CD14-positive monocyte (primary cell): ENCODE measurements at places on chromosomes 6 and 20.
A peak's percentile ranks its signal among the peaks of the same experiment; 100 is the strongest.

- no peaks in the 10 kb centered on the region for H3K36me3 ChIP-seq
- no peaks in the 10 kb centered on the region for H3K4me1 ChIP-seq
- no peak overlapping the region for H3K27ac ChIP-seq
- no peaks in the 10 kb centered on the region for H3K27me3 ChIP-seq
- H3K4me3 ChIP-seq: no peak overlapping the region
Measured at GRCh38 chr6:104409913-104410312, 449.8 kb downstream of the HACE1 start.

DNA sequence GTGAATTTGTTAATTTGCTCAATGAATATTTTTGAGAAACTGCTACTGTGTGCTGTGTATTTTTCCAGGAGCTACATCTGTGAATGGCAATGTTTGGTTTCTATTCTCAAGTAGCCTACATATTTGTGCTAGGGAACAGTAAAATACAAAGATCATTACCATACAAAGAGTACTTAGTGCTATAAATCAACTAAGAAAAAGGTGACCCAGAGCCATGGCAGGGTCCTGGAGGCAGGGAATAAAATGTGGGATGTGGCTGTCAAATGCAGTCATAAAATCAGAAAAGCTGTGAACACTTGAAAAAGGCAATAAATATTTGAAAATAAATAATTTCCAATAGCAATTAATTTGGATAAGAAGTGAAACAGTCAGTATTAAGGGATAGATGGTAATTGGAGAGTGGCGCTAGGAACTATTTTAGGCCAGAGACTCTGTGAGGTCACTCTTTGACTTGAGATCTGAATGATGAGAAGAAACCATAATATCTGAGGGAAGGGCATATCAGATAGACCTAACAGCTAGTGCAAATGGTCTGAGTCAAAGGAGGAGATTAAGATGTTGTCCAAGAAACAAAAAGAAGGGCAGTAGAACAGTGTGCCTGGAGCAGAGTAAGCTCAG is 98.8 kb downstream of the MANEA start:
- H3K4me3 ChIP-seq: no peak overlapping the region
- H3K27me3 ChIP-seq: no peaks in the 10 kb centered on the region
- no peaks in the 10 kb centered on the region for H3K4me1 ChIP-seq
- no peak for DNase-seq

DNA sequence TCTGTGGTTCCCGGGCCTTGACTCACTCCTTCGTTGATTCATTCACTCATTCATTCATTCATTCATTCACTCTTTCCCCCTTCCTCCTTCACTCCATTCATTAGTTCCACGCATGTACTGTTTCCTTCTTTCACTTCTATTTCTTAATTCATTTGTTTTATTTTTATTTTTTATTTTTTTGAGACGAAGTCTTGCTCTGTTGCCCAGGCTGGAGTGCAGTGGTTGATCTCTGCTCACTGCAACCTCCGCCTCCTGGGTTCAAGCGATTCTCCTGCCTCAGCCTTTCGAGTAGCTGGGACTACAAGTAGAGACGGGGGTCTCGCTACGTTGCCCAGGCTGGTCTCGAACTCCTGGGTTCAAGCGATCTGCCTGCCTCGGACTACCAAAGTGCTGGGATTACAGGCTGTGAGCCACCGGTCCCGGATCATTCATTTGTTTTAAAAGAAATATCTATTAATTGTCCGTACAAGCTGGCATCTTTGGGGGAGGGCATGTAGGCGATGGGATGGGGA is 427 bp upstream of the NFKBIE start:
- H3K36me3 ChIP-seq: peaks cover 19% of the 10 kb centered on the region
- DNase-seq: no peak
- peaks cover 24% of the 10 kb centered on the region for H3K27me3 ChIP-seq
- H3K27ac ChIP-seq: peak overlapping the region; percentile 55
- peaks cover 58% of the 10 kb centered on the region for H3K4me1 ChIP-seq
- H3K4me3 ChIP-seq: no peak overlapping the region

DNA sequence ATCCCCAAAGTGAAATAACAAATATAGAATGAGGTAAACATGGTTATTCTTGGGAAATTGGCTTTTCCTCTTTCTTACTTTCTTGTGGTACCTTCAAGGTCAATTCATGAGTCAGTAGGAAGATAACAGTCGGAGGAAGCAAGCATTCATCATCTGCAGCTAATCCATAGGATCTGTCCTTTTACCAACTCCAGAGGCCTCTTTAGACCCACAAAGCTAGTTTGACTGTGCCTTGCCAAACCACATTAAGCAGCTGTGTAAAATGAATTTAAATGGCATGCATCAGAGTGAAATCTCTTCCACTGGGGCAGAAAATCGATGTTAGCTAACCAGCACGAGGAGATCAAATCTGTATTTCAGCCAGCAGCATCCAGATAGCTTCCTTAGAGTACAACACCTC is 171.3 kb downstream of the TMEM242 start:
- no peaks in the 10 kb centered on the region for H3K27me3 ChIP-seq
- H3K27ac ChIP-seq: no peak overlapping the region
- H3K4me1 ChIP-seq: no peaks in the 10 kb centered on the region
- peaks cover 48% of the 10 kb centered on the region for H3K36me3 ChIP-seq
- DNase-seq: no peak
